ENCODE measurements at places on chromosomes 3 and 15.

DNA sequence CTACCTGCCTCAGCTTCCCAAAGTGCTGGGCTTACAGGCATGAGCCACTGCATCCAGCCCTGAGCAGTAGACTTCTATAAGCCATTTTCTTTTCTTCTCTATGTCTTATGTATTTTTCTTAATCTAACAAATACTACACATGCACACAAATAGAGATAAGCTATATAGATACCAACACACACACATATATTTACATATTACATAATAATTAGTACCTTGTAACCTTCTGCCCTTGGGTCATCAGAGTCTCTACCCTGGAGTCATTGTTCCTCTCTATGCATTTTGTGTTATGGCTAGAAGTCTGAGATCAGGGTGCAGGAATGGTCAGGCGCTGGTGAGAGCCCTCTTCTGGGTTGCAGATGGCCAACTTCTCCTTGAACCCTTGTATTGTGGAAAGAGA, 154.0 kb upstream of the PTPRG start:
- no peak for DNase-seq

GRCh38 chr15:99450896-99451358, 114.9 kb upstream of the MEF2A start:
- peak; percentile 30 for DNase-seq

- no peak for DNase-seq
Observed at GRCh38 chr15:75841626-75842025, 1.6 kb upstream of the UBE2Q2 start.

GRCh38 chr15:48693484-48693883, 48.0 kb upstream of the FBN1 start:
- no peak for DNase-seq

- DNase-seq, result no peak
Observed at GRCh38 chr3:76324101-76324500, 538.8 kb upstream of the ZNF717 start.

- DNase-seq, result no peak
Observed at GRCh38 chr3:50170689-50171088, 15.6 kb downstream of the SEMA3F start.

GRCh38 chr15:75599401-75599800, 20.3 kb upstream of the PTPN9 start:
- no peak for DNase-seq

GRCh38 chr3:72657666-72658065, 190.6 kb downstream of the SHQ1 start:
- peak; percentile 58 for DNase-seq
